ENCODE measurements at places on chromosomes 2 and 18.

GRCh38 chr2:104595576-104595975 lies 258.3 kb upstream of the POU3F3 start:
- DNase-seq, result no peak

DNA sequence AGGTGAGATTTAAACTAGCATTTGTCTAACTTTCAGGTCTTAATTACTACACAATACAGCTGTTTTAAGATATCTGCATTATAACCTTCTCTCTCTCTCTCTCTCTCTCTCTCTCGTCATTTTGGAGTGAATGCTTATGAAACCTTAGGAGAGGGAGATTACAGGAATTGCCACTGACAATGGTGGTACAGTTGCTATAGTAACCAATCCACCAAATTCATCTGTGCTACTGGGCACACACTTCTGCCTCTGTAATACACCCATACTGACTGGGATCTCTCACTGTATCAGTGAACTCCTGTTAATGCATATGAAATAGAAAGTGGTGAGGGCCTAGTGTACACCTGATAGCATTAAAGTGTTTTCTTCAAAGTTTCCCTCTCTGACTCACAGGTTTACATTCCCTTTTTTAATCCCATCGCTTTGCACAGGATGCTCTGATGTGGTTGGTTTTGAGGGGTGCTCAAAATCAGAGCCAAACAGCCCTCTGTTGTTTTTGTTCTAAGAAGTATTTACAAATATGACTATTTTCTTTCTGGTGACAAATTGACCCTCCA lies 13.1 kb downstream of the KLHL14 start:
- no peak for DNase-seq

GRCh38 chr2:120105360-120105759 lies 92.5 kb downstream of the EPB41L5 start:
- no peak for DNase-seq

DNA sequence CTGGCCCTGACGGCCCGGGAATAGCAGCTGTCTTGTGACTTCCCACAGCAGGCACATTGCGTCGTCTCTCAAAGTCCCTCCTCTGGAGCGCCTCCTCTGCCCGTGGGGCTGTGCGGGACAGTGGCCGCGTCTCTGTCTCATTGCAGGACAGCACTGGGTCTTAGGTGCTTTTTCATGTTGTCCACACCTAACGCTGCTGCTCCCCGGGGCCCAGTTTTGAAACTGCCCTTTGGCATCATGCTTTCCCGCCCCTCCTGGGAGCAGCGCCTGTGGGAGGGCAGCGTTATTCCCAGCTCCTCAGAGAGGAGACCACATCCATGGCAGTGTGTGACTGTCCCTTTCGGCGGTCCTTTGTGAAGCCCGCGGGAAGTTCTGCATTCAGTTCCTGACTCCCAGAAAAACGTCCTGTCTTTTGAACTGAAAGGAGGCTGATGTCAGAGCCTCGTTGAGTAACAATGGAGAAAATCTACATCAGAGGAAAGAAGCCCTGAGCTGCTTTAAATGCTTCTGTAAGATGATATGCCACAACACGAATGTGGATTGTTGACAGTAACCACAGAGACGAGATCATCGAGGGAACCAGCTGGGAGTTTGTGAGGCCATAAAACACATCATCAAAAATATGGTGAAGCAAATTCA lies 226.0 kb downstream of the FAM210A start:
- peak; percentile 72 for DNase-seq

Data from GM04503 (cell line).